ENCODE measurements at places on chromosomes 2 and 18.

DNA sequence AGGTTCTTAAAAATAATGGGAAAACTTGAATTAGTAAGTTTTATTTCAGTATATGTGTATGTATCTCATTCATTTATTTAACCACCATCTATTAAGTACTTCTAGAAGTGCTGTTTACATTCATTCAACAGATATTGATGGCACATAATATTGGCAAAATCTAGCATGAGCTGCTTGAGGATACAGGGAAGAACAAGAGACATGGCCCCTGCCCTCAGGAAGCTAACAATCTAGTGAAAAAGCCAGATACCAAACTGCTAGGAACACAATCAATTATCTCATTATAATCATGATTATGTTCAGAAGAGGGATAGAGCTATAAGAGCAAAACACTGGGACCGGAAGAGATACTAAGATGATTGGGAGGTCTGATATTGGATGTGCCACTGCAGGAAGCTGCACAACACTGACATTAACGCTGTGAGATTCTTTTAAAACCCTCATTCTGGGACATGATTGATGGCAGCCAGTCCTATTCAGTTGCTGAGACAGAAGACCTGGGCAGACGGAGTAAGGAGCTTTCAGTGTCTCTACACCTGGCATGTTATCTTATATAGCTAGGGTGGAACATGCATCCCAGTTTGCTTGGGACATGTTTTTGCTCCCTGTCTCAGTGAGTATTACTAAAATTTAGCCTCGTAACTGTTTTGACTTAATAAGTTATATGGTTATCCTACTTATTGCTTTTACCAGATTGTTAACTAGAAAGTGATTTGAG, 314.1 kb downstream of the STK39 start:
- DNase-seq, result no peak

- no peak for DNase-seq
Observed at GRCh38 chr2:188142636-188143295, 148.9 kb upstream of the GULP1 start.

GRCh38 chr2:108268001-108268400, 20.7 kb upstream of the SULT1C2 start:
- no peak for DNase-seq

DNA sequence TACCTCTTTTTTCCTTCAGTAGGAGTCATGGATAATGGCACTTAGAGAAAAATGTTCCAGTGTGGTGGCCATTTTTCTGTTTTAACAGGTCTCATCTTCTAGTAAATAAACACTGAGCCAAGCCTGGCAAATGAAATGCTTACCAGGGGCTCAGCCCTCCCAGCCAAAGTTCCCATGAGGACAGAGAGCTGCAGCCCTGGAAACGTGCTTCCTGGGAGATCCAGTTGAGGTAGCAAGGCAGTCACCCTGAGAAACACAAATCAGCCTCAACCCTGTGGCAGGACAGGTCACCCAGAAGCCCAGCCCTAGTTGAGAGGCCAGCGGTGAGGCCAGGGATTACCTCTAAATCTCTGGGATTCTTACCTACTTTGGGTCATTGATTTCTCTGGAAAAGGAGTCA, 140.1 kb downstream of the LNPK start:
- no peak for DNase-seq

GRCh38 chr2:109712123-109712449, 82.0 kb upstream of the RGPD5 start:
- no peak for DNase-seq

GRCh38 chr2:7953195-7953594, 728.7 kb upstream of the ID2 start:
- peak; percentile 19 for DNase-seq
